Thyroid gland (tissue), 4 donors: ENCODE measurements at places on chromosomes 7 and 10. TPM values are rescaled to one million over a fixed set of nuclear protein-coding genes. Genes with fewer than 3 reads are reported as not detected.

DNA sequence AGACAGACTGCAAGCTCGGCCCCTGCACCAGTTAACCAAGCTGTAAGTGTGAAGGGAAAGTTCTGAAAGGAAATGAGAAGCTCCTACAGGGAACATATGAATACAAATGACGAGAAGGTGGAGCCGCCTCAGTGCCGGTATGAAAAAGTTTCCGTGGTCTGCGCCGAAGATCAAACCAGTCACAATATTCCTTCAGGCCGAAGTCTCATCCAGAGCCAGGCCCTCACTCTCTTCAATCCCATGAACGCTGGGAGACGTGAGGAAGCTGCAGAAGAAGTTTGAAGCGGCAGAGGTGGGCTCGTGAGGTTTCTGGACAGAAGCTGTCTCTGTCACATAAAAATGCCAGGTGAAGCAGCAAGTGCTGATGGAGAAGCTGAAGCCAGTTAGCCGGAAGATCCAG, 71.9 kb downstream of the CFAP46 start:
- no peak for DNase-seq

- DNase-seq, result no peak
Observed at GRCh38 chr10:43172645-43173044, 34.4 kb downstream of the CSGALNACT2 start.

DNA sequence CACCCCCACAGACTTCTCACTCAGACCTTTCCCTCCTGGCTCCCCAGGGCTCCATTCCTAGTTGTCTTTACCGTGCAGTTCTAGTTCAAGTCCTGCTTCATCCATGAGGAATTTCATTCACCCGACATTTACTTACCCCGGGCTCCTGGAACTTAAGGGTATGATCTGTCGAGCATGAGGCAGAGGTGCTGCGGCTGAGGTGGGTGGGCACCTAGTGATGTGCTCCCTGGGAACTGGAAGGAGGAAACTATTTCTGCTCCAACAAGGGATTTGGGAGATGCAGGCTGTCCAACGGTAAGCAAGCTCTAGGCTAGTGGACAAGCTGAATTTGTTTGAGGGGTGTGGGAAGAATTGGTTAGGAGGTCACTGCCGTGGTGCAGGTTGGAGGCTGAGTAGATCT, 30.2 kb upstream of the AQP1 start:
- no peak for DNase-seq

DNA sequence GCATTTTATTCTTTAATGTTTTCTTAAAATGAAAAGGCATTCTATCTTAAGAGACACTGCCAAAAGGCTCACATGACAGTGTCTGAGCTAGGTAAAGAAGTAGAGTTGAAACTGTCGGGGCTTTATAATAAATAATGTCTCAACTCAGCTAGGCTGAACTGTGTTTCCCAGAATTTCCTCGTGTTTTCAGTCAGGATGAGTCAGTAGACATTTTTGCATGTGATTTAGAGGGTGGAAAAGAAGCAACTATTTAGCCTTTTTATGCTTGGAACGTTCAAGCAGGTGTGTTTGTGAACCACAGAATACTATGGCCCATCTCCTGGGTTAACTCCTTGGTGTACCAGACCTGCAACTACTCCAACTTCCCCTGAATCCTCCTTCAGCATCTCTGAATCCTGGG, 23.4 kb upstream of the LIPA start:
- DNase-seq, result no peak

DNA sequence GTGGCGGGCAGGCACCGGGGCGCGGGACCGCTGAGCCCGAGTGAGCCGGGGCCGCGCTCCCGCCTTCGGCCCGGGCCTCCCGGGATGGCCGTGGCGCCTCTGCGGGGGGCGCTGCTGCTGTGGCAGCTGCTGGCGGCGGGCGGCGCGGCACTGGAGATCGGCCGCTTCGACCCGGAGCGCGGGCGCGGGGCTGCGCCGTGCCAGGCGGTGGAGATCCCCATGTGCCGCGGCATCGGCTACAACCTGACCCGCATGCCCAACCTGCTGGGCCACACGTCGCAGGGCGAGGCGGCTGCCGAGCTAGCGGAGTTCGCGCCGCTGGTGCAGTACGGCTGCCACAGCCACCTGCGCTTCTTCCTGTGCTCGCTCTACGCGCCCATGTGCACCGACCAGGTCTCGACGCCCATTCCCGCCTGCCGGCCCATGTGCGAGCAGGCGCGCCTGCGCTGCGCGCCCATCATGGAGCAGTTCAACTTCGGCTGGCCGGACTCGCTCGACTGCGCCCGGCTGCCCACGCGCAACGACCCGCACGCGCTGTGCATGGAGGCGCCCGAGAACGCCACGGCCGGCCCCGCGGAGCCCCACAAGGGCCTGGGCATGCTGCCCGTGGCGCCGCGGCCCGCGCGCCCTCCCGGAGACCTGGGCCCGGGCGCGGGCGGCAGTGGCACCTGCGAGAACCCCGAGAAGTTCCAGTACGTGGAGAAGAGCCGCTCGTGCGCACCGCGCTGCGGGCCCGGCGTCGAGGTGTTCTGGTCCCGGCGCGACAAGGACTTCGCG, 534 bp downstream of the FZD9 start:
- DNase-seq, result no peak

DNA sequence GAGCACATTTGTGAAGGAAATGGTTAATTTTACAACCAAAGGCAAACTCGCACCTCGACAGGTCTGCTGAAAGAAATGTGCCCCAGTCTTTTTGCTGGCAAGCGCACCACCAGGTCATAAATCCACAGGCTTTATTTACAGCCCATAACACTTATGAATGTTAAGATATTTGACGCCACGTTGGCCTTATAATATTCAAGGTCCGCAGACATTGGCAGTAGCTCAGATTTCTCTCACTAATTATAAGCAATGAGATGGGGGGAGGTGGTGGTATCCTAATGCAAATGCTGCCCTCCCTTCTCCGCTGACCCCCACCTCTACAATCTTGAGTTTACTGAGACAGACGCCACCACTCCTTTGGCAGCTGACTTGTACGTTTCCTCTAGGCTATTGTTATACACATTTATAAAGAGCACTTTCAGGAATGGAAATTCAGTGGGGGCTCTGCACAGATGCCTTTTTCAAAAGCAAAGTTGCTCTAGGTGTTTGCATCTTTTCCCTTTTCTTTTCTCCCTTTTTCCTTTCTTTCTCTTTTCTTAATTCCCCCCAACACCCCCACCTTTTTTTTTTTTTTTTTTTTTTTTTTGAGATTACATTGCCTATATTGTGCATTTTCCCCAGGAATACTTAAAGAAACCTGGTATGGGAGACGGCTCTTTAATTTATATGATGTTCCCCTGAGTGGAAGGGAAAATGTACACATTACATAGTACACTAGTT, 6.7 kb downstream of the TCF7L2 start:
- no peak for DNase-seq

DNA sequence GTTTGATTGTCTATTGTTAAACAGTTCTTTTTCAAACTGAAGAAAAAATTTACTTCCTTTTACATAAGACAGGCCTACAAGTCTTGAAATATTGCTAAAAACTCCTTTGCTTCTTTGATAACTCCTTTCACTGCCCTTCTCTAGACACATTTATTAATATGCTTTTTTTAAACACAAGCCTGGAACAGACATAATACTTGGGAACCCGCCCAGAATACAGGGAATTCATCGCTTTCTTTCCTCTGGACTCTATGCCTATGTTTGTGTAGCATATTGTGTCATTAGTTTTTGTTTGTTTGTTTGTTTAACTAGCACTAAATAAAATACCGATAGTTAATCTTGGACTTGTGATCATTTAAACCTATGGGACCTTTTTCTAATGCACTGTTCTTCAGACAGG, 42.4 kb upstream of the ABCB4 start:
- no peak for DNase-seq

DNA sequence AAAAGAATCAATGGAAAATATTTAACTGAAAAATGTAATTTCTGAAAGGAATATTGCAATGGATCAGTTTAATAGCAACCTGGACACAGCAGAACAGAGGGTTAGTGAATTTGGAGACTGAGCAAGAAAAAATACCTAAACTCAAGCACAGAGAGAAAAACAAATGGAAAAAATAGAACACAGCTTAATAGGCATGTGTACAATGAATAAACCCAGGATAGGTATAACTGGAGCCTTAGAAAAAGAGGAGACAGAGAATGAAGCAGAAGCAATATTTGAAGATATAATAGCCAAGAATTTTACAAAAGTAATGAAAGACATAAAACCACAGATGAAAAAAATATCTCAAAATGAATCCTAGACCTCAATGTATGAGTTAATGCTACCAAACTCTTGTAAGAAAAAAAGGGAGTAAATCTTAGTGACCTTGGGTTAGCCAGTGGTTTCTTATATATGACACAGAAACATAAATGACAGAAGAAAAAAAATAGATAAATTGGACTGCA, 2.9 kb upstream of the DNAJC1 start:
- no peak for DNase-seq

DNA sequence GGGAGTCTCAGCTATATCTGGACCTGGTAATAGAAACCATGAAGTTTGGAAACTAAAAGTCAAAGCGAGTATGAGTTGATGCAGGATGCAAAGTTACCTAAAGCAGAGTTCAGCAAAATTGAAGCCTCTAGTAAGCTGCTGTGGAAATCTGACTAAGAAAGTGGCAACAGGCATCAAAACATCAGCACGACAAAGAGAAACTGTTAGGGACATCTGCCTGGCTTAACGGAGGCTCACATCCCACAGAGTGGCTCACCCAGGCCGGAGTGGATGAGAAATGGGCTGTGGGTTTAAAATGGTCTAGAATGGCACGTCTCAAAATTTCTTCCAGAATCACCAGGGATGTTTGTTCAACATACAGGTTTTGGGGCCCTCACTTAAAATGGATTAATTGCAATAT, 164.1 kb upstream of the NPY start:
- no peak for DNase-seq

GRCh38 chr10:103367379-103367781, 396 bp upstream of the TAF5 start:
- DNase-seq, result no peak

- no peak for DNase-seq
Observed at GRCh38 chr10:12455766-12456165, 106.4 kb downstream of the CAMK1D start.

- no peak for DNase-seq
Observed at GRCh38 chr7:115496006-115496405, 534.6 kb downstream of the TFEC start.

DNA sequence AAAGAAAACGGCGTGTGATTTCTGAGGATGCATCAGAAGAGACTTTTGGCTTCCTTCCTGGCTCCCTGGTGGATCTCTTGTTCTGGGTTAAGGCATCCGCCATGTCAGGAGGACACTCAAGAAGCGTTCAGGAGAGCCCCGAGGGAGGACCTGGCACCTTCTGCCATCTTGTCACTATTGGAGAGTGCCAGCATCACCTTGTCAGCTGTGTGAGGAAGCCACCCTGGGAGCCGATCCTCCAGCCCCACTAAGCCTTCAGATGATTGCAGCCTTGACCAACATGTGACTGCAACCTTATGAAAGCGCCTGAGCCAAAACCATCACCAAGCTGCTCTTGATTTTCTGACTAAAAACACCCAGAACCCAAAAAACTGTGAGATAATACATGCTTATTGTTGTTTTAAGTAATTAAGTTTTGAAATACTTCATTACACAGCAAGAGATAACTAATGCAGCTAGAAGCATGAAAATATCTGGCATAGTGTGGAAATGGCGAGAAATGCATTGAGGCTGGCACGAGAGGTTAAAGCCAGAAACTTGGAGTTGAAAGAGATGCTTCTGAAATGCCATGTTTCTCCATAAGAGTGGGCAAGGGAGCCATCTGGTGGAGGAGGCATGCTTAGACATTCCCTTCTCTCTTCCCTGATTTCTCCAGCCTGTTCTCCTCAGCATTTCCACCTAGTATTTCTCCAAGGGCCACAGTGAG, 5.4 kb upstream of the ZFYVE27 start:
- DNase-seq, result peak; percentile 68

GRCh38 chr10:117480097-117480496, 62.4 kb upstream of the EMX2 start:
- no peak for DNase-seq

GRCh38 chr7:32070051-32070405, 179 bp downstream of the PDE1C start:
- no peak for DNase-seq

DNA sequence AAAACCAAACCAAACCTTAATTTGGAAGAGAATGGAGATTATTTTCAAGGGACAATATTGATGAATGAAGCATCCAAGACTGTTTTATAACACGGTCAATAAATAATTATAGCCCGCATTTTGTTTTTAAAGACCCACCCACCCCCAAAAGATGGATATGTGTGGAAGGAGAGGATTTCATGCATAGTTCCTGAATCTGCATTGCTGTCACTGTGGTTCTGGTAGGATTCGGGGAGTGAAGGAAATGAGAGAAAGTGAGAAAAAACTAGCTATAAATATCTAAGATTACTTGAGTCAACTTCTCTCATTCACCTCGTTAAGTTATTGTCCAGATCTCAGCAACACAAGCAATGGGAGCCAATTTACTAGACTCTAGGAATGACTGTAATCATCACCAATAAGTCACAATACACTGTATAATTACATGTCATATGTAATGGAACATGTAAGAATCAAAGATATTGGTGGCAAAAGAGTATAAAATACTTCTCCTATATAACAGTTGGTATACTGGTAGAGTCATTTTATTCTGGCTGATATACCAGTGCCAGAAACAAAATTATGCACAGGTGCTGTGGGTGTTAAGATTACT, 30.2 kb downstream of the NAMPT start:
- no peak for DNase-seq

- no peak for DNase-seq
Observed at GRCh38 chr10:128042131-128042610, 84.1 kb downstream of the MKI67 start.

DNA sequence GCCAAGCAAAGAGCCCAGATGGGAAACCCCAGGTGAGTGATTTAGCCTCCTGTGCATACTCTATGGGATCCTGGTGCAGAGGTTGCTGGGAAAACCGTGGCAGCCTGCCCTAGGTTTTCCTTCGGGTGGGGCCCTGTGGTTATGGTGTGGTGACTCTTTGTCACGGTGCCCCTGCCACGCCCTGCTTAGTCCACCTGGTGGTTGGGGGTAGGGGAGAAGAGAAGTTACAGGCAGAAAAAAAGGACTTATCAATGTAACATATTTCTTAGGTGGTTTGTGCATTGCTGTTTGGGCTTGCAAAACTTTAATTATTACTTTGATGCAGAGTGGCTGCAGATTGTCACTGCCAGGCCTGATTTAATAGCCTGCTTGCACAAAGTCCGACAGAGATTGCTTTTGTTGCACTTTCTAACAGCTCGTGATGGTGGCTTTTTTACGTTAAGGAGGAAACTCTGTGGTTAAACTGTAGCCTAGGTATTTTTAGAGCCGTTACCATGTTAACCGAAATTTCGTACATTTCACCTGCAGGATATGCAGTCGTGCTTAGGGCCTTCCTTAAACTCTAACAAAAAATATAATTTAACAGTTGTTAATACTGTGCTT, 197.4 kb downstream of the RNLS start:
- peak; percentile 78 for DNase-seq

- DNase-seq, result no peak
Observed at GRCh38 chr10:25982107-25982506, 48.1 kb downstream of the MYO3A start.

GRCh38 chr7:1847260-1848001, 177.4 kb downstream of the ELFN1 start:
- DNase-seq, result no peak

GRCh38 chr7:22786290-22786932, 36.2 kb downstream of the TOMM7 start:
- no peak for DNase-seq

- no peak for DNase-seq
Observed at GRCh38 chr10:6200440-6200733, 2.3 kb upstream of the PFKFB3 start.

The AKR1C3 gene
- total RNA-seq, result 42.7 TPM

The CAMK2G gene
- 21.2 TPM for total RNA-seq

The RPEL1 gene
- not detected for total RNA-seq

The CTTNBP2 gene
- total RNA-seq, result 13.8 TPM
